ENCODE measurements at places on chromosomes 7 and 10.

DNA sequence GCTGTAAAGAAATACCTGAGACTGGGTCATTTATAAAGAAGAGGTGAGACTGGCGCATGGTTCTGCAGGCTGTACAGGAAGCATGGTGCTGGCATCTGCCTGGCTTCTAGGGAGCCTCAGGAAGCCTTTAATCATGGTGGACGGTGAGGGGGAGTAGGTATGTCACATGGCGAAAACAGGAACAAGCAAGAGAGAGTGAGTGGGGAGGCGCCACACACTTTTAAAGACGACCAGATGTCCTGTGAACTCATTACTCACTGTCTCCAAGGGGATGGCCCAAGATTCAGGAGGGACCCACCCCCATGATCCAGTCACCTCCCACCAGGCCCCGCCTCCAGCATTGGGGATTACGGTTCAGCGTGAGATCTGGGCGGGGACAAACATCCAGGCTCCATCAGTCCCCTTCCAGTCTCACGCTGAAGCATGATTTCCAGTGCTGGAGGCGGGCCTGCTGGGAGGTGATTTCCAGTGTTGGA lies 3.2 kb downstream of the ZNF316 start:
- no peak for DNase-seq

GRCh38 chr10:78510566-78511323 lies 477.1 kb downstream of the RPS24 start:
- DNase-seq = no peak

DNA sequence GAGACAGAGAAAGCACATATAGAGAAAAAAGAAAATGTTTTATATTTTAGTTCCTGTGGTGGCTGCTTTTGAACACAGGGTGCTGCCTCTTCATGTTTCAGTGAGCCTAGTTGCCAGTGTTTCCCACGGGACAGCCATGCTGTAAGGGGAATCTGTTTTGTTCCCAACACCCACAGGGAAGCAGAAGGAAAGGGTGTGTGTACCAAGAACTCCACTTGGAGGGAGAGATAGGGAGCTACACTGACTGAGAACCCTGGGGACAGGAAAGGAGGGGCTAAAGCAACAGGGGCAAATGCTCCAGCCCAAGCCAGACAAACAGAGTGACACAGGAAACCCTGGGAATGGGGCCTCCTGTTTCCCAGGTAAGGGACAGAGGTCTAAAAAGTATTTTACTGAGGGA lies 40.2 kb downstream of the FRMPD2 start:
- no peak for DNase-seq

DNA sequence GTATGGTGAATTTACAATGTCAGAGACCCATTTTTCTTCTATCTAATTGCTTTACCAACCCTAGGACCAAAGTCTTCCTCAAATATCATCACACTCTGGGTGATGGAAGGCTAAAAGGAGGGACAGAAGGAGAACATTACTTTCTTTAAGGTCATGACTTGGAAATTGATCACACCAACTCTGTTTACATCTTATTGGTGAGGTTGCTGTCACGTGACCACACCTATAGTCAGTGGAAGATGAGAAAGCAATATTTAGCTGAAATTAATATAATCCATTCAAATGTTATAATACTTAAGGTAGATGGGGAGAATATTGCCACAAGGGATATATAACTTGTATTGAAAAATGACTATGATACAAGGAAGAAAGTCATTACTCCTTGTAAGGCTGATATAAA lies 183.6 kb upstream of the SMIM30 start:
- no peak for DNase-seq

DNA sequence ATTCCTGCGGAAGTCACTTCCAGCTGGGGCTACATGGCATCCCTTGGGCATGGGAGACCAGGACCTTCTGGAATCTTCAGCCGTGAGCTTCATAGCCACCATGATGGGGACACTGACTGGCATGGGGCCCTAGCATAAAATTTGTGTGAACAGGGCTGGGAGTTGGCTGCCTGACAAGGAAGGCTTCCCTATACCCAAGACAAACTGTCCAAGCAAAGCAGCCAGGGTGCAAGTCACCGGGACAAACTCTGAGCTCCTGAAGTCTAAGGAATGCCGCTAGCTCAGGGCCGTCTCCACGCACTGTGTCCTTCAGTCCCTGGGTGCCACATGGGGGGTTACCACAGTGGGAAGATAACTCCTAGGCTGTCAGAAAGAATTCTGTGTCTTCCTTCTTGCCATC lies 627.4 kb downstream of the CALN1 start:
- no peak for DNase-seq

DNA sequence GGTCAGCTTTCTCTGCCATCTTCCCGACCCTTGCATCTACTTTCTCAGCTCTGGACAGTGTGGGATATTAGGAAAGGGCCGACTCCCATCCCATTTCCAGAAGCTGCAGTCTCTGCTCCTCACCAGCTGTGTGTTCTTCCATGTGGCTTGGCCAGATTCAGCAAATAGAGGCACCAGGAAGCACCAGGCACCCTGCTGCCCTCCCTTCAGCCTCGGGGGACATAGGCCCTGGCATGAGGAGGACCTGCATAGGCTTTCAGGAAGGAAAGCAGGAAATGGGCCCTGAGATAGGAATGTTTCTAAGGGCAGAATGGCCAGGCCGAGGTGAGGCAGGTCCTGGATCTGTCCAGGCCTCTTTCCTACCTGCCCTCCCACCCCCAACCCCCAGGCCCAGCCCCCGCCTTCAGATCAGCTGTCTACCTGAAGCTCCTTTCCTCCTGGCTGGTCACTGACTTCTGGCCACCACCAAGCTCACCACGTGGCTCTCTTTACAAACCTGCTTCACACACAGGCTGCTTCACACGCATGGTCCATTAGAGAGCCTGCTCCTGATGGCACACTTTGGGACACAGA lies 27.5 kb upstream of the PURB start:
- DNase-seq = no peak

- no peak for DNase-seq
These were observed 28.4 kb upstream of the RAPGEF5 start for GRCh38 chr7:22385326-22385725.

- DNase-seq = no peak
These were observed 26.2 kb downstream of the HGF start for GRCh38 chr7:81743665-81744064.

GRCh38 chr10:73088304-73088703 lies 8.4 kb downstream of the P4HA1 start:
- no peak for DNase-seq

DNA sequence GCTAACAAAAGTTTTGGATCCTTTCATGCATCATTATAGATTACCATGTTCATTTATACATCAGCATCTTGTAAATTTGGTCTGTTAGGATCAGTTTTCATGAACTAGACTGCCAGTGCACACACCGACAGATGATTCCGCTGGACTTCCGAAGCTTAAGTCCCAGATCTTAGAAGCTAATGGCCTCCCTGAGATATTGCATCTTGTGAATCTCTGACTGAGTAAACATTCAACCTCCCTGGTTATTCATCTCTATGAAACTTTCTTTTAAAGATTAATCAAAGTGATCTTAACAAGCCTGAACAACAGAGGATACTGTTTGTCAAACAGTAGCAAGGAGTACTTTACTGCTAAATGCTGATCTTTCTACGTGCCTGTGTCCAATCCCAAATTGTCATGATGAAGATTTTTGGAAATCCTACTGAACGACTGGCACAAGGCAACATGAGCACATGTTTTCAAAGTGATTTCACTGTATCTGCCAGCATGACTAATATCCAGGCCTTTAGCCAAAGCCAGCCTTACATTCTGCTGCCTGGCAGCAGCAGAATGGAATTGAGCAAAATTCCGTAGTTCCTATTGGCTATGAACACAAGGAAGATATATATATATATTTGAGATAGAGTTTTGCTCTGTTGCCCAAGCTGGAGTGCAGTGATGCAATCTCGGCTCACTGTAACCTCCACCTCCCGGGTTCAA lies 91.3 kb upstream of the ANK3 start:
- no peak for DNase-seq

DNA sequence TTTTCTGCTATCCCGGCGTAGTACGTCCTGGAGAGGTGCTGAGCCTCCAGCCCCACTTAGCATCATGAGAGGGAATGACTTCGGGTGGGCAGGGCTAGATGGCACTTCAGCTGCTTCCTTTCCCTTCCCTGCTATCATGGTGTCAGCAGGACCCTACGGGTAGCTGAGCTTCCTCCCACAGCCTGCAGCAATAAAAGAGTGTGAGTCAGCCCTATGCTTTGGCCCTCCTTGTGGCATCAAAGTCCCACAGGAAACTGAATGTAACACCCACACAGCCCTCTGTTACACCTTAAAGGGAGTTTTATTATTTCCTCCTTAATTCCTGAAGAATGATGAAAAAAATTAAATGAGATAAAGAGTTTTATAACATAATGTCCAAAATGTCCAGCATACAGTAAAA lies 458.1 kb downstream of the RPS24 start:
- DNase-seq = no peak

DNA sequence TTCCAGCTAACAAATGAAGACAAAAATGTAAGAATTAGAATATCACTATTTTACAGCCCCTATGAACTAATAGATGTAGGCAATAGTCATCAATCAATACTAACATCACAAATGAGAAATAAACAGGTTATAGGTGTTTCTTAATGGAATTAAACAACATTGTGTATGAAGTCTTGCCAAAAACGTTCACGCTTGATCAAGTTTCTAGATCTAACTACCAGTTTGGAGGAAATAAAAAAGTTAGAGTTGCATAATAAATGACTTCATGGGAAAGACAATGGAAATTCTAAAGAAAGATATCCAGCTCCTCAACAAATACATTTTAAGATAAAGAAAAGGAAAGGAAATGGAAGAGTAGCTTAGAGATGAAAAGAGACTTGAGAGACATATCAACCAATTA lies 19.7 kb downstream of the TAC1 start:
- no peak for DNase-seq

GRCh38 chr7:133365917-133366316 lies 113.0 kb downstream of the EXOC4 start:
- no peak for DNase-seq

GRCh38 chr7:15016766-15017165 lies 114.2 kb upstream of the DGKB start:
- DNase-seq = no peak

- DNase-seq = no peak
These were observed 41.4 kb upstream of the ANLN start for GRCh38 chr7:36348256-36348655.

DNA sequence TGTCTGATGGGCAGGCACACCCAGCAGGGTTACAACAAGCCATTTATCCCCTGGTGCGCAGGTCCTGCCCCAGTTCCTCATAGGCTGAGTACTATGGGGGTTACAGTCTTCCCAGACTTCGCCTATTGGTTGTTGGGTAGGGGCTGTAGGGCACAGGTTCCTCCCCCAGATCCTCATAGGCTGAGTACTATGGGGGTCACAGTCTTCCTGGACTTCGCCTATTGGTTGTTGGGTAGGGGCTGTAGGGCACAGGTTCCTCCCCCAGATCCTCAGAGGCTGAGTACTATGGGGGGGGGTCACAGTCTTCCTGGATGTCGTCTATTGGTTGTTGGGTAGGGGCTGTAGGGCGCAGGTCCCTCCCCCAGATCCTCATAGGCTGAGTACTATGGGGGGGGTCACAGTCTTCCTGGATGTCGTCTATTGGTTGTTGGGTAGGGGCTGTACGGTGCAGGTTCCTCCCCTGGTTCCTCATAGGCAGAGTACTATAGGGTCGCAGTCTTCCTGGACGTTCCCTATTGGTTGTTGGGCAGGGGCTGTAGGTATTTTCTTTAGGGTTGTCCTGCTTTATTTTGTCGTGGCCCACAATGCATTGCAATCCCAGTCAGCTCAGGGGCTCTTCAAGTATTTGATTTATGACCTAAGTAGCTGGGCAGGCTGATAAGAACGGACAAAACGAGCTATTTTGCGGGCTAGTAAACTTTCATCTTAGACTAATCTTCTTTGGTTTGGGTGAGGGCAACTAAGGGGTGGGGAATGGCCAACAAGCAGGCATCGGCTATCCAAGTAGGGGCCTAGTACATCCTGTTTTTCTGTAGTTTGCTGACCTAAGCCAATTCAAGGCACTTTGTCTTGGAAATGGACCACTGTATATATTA lies 3.4 kb downstream of the LRRC27 start:
- no peak for DNase-seq

DNA sequence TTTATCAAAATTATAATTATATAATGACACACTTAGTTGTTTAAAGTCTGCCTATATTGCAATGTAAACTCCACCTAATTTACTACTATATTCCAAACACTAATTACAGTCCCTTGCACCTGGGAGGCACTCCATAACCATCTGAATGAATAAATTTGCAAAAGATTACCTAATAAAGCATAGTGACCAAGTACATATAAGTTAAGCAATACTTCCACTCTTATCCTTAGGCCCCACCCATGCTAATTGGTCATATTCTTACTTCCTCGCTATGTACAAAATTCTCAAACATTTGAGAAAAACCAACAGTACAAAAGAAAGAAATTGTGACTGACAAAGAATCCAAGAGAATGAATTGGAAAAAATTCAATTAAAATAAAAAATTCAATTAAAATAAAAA lies 65.3 kb downstream of the ZFAND4 start:
- DNase-seq = no peak

DNA sequence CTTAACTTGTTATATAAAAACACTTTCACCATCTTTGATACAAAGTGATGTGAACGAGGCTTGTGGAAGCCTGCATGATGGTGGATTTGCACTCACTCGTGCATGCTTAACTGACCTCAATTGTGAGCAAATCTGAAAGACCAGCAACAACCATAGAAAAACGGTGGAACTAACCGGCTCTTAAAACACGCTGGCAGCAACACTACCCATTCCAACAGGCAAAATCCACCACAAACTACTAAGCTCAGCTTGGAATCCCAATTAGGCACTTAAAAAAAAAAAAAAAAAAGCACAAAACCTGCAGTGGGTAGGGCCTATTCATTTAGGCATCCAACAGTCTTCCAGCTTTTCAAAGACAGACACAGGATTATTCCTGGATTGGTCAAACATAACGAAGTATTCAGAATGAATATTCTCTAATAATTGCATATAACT lies 1.8 kb downstream of the GDI2 start:
- no peak for DNase-seq

DNA sequence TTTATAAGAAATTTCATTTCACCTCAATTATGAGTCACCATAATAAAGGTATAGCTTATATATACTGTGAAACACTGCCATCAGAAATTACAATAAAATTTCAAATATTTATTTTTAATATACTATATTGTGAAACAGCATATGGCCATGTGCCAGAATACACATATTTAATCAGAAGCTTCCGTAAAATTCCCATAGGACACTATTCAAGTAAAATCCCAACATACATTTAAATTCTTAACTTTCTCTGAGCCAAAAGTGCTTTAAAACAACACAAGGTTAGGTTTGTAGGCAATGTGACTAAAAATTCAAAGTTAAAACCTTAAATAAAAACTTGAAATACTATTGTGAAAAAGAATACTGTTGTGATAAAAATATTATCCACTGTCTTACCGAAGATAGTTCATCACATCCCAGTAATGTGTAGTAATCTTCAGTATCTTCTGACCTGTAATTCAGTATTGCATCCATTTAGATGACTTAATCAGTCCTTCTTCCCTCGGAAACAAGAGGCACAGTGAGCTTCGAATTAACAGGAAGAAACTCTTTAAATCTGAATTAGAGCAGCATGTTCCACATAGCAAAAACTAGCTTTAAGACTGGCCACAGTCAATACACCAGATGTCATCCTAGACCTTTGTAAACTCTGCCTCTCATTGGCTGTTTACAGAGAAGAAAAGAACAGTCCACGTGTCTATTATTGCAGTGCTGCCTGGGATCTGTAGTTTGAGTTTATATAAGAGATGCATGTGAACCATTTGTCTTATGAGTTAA lies at the start of gene DNAJC12:
Gene DNAJC12, minus strand, starts transcription at position 648 of the 774 bp plus-strand sequence. Its CDS starts 177 bp downstream, at position 471.
- no peak for DNase-seq
